Hematopoietic multipotent progenitor cell treated with erythropoietin and hydrocortisone succinate and interleukin-3 and kit ligand, for 6 days (in vitro differentiated cells): ENCODE measurements at places on chromosomes 5 and 9.

- no peak for DNase-seq
These were observed 475.4 kb downstream of the MED10 start for GRCh38 chr5:5902678-5903646.

GRCh38 chr5:63602971-63603370 is 359.3 kb downstream of the HTR1A start:
- DNase-seq: no peak

DNA sequence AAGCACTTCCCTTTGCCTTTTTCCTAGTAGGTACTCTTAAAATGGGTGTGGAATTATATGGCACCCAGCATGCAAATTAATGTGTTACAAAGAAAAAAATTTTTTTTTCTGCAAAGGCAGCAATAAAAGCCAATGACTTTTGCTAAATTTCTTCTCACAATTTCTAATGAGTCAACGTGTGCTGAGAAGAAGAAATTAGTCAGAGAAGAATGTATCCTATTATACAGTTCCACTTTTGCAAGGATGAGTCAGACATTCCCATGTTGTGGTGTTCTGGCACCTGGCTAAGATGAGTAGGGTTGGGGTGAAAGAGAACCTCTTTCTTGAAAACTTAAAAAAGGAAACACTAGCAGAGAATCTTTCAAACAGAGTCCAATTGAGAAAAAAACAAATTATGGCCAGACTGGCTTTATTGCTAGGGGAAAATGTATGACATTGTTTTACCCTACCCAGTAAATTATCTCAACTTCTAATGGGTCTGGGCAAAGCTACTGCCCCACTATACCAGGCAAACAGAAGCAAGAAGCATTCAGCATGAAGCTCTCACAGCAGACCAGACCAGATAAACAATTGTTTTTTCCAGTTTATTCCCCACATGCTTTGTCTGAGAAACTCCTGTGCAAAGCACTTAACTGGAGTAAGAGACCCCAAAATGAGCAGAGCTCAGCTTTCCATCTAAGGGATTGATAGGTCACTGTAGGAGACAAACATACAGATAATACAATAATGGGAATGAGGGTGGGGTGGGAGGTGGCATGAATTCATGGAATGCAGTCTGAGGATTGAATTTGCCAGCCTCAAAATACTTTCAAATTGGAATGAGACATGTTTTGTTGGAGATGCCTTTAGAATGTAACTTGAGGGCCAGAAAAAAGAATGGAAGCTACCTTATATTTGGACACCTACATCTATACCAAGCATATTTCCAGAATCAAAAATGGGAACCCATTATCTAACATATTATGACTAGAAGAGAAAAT is 220.8 kb upstream of the RFX3 start:
- DNase-seq: no peak

- no peak for DNase-seq
These were observed 29.8 kb downstream of the NCS1 start for GRCh38 chr9:130201974-130202373.

DNA sequence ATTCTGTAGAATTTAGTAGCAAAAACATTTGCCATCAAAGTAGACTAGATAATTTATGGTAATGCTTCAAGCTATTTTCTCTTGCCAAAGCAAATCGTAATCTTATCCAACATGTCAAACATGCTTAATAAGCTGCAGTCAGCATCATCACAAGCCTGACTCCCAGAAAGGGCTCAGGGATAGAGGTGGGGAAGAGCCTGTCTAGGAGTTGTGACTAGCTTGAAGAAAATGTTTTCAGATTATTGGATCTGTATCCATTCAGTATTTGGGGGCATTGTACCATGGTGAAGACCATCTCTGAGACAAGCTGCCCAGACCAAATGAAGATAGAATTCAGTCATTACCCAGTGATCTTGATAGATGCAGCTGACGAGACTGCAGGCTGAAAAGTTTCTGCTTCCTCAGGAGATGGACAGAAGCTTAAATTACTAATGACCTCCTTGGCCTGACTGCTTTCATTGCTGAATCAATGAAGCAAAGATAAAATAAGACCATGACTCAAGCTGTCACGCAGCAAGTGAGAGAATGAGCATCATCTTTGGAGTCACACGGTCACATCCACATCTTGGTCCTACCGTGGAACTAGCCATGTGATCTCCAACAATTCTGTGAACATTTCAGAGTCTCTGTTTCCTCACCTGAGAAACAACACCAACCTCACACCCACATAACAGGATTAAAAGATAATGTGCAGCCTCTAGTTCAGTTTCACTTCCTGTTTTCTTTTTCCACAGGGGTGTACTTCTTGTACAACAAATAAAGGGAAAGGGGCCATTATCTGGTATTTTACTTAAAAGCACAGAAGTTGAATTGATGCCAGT is 9.4 kb downstream of the ERAP2 start:
- peak; percentile 27 for DNase-seq

DNA sequence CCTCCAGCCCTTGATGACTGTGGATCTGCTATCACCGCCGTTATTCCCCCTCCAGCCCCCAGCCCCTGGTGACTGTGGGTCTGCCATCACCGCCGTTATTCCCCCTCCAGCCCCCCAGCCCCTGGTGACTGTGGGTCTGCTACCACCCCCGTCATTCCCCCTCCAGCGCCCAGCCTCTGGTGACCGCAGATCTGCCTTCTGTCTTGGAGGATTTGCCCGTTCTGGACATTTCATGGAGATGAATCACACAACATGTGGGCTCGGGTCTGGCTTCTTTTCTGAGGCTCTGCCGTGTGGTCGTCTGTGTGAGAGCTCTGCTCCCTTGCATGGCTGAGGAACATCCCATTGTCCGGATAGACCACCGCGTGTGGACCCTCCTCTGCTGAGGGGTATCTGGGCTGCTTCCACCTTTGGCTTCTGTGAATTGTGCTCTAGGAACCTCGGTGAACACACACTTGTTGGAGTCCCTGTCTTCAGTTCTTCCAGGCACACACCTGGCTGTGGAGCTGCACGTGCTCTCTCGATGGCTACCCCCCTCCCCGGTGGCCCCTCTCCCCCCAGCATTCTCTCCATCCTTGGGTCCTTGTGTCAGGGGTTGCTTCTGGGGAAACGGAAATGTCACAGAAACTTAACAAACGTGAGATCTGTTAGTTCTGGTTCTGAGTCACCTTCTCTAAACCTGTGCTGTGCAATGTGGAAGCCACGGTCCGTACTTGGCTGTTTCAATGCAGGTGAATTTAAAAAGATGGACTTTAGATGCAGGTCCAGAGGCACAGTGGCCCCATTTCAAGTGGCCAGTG is 105.3 kb upstream of the COL5A1 start:
- DNase-seq: no peak

DNA sequence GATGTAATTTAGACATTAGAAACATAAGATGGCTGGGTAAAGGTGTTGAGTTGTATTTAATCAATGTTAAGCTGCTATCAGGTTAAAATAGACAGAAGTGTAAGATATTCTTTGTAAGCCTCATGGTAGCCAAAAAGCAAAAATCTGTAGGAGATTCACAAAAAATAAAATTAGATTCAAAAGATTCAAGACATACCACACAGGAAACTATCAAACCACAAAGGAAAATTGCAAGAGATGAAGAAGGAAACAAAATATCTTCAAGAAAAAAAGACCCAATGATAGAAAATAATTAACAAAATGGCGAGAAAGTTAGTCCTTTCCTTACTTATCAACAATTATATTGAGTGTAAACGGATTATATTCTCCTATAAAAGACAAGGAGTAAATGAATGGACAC is 15.3 kb downstream of the XRCC4 start:
- DNase-seq: no peak

DNA sequence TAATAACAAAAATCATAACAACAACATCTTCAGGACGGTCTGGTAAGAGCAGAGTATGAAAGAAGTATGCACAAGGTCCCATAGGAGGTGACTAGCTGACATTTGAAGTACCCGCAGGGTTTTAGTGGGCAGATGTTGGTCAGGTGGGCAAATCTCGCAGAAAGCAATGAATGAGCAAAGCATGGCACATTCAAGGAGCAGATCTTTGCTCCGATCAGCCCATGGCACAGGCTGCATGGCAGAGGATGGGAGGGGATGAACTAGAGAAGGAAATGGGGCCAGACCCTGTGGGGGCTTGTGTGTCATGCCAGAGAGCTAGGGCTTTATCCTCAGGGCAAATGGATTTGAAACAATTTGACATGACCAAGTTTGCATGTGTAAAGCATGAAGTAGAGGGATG is 90.0 kb downstream of the SEMA6A start:
- DNase-seq: no peak

- no peak for DNase-seq
These were observed 20.6 kb downstream of the NTNG2 start for GRCh38 chr9:132182314-132183091.

DNA sequence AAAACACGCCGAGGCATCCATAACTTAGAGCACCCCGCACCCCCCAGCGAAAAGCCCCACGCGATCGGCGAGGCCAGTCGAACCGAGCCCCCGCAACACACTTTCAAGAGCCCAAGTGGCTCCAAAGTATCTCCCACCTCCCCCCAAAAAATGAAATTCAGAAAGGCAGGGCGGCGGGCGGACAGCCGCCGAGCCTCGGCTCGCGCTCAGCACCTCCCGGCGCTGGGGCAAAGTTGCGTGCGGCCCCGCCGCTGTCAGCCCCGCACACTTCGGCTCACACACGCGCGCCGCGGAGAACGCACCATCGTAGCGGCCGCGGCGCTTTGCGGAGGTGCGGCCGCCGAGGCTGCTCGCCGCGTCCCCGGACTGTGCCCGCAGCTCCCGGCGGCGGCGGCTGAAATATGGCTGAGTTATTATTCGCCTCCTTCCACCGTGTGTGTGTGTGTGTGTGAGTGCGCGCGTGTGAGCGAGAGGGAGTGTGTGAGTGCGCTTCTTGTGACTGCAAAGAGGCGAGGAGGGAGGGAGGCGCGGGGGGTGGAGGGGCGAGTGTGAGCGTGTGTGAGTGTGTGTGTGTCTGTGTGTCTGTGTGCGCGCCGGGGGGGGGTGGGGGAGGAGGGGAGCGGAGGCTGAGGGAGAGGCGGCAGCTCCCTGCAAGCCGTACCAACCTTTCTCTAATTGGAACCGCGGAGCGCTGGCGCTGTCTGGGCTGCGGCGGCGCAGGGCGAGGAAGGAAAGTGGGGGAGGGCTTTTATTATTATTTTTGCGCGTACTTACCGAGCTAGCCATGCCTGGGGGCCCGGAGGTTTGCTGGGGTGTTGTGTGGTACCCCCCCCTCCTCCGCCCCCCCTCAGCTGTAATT is 599 bp downstream of the MLLT3 start:
- DNase-seq: peak; percentile 70

DNA sequence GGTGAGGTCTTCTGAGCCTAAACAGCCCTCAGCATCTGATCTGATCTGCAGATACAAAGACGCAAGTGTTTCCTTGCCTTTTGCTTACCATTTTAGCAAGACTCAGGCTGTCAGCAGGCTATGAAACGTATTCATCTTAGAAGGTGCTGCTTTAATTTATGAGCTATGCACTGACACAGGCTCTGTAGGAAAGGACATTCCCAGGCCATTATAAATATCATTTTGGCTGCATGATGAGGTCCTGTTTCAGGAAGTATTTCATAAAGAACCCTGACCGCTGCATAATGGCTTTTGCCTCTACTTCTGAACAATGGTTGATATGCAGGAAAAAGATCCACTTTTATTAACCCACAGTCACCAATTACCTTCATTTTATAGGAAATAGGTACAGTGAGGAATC is 98.4 kb upstream of the CAST start:
- no peak for DNase-seq

DNA sequence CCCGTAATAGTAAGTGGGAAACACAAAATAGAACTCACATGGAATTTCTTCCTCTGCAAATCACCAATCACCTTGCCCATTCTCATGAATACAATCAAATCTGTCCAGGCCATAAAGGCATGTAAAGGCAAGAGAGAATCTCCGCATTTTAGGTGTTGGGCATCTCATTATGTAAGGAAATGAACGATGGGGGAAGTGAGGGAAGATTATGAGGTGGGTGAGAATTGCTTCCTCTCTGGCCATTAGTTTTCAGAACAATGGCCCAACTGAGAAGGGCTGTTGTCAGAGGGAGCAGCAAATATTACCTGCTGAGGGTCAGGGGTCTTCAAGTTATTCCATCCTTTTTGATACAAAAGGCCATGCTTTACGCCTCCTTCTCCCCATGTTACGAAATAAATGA is 455.1 kb downstream of the ARHGEF28 start:
- DNase-seq: no peak

- no peak for DNase-seq
These were observed 57.8 kb upstream of the LIFR start for GRCh38 chr5:38613992-38614836.

- no peak for DNase-seq
These were observed 84.7 kb downstream of the GOLPH3 start for GRCh38 chr5:32089146-32090000.

DNA sequence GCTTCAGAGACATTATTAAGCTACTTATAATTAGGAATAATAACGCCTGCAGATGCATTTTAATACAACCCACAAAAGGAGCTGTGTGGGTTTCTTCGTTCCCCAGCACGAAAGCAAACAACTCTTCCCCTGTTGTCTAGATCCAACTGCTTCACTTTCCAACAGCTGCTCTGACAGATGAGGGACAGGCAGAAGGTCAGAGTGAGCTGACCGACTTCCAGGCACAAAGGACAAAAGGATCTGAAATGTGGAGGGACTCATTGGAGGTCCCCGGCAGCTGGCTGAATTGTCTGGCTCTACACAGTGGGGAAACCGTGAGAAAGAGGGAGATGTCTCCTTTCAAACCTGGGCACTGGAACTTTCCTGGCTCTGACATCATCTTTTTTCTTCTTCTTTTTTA is 79.1 kb upstream of the ALDH1B1 start:
- DNase-seq: no peak
